ENCODE measurements at places on chromosomes 7 and 10. TPM values are rescaled to one million over a fixed set of nuclear protein-coding genes. Genes with fewer than 3 reads are reported as not detected.

The PLAU gene
- 1.1 TPM for total RNA-seq

The LAMB4 gene
- total RNA-seq, result not detected

The FAM170B gene
- total RNA-seq, result not detected

The NACAD gene
- 0.20 TPM for total RNA-seq

The STEAP1 gene
- total RNA-seq, result not detected

The PWWP2B gene
- 15.3 TPM for total RNA-seq

The ZNF117 gene
- 3.0 TPM for total RNA-seq

The PILRA gene
- 3.9 TPM for total RNA-seq

The POLR2J2 gene
- total RNA-seq, result 70.3 TPM

The NRG3 gene
- not detected for total RNA-seq

The CARD11 gene
- total RNA-seq, result 105 TPM

The FAM13C gene
- total RNA-seq, result not detected

The POLR3A gene
- total RNA-seq, result 16.8 TPM

The TCF7L2 gene
- 6.0 TPM for total RNA-seq

GRCh38 chr7:154976844-154977243 is 26.1 kb downstream of the PAXIP1 start:
- no peak for DNase-seq

DNA sequence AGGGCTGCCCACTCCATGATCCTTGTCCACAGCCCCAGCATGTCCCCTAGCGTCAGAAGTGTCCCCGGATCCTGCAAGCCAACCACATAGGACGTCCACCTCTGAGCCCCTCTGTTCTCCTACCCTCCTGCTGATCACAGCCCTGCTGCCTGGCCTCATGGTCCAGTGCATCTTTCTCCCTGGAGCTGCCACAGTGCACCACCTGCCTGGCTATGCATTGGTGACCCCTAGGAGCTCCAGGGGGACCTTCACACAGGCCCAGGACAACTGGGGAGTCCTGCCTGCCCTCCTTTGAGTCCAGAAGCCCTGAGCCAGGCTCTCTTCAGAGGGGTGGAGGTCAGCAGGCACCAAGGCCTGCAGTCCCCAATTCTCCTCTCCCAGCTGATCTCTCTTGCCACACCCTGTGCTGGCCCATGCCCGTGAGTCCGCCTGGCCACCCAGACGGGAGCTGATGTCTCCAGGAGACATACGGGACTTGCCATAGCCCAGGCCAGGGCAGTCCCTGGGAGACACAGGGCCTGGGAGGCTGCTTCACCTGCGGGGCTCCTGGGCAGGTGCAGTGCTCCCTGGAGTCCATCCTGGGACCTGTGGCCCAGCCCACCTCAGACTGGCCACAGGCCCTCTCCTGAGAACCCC is 77.4 kb upstream of the RET start:
- DNase-seq, result no peak

GRCh38 chr7:138563808-138564207 is 103.7 kb downstream of the TRIM24 start:
- no peak for DNase-seq

DNA sequence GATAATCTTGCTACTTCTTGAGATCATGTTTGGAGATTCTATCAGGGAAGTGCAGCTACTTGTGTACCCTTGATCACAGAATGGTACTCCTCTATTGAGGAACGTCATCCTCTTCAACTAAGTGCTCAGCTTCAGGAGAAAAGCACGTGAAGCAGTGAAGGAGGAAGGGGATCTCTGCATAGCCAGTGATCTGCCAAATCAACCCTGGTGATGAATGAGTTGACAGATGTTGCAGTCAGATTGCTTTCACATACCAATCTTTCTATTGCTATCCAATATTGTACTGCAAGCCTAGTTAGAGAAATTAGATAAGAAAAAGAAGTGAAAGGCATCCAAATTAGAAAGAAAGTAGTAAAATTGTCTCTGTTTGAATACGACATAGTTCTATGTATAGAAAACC is 309.4 kb downstream of the TWIST1 start:
- DNase-seq, result no peak

DNA sequence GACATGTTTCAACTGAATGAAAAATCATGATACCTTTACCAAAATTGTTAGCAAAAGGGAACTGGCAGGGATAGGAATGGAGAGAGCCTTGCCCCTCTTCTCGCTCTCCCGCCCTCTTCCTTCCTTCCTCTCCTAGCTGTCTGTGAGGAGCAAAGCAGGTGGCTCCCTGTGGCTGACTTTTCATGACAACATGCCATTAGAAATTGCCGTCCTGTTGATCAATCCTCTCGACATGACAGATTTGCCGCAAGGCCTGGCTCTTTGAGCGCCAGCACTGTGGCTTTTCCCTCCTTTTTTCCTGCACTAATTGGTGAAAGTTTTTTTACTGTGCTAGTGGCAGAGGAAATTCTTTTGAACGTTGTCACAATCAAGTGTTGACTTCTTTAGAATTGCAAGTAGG is 171.1 kb downstream of the TCF7L2 start:
- DNase-seq, result no peak

DNA sequence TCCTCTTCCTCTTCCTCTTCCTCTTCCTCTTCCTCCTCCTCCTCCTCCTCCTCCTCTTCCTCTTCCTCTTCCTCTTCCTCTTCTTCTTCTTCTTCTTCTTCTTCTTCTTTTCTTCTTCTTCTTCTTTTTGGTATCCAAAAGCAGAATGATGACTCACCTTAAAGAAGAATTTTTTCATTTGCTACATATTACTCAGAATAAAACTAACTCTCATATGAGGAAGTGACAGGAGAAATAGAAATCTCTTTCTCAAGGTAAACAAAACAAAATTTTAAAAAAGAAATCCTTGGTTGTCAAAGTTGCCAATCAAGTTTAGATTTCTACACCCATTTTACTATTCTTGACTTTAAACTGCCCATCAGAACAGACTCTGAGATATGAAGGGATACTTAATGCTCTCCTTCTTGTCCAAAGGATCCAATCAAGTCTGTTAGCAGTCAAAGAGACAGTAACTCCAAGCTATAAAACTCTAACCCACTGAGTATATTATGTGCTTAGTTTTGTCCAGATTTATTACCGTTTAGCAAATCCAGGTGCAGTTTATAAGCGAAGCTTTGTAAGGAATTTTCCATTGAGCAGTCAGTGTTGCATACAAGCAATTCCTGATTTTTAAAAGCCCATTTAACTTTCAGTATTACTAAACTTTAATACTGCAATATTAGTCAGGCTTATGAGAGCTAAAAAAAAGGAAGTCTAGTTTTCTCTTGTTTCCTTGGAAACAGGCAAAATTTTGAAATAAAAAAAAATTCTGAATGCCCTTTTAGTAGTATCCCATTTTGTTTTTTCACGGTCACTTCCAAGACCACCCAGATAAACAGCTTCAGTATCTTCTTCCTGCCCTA is 43.1 kb upstream of the SNX13 start:
- DNase-seq, result no peak

GRCh38 chr10:29804025-29804852 is 169.5 kb upstream of the SVIL start:
- no peak for DNase-seq

GRCh38 chr10:131723297-131724168 is 177.3 kb upstream of the PPP2R2D start:
- DNase-seq, result no peak

DNA sequence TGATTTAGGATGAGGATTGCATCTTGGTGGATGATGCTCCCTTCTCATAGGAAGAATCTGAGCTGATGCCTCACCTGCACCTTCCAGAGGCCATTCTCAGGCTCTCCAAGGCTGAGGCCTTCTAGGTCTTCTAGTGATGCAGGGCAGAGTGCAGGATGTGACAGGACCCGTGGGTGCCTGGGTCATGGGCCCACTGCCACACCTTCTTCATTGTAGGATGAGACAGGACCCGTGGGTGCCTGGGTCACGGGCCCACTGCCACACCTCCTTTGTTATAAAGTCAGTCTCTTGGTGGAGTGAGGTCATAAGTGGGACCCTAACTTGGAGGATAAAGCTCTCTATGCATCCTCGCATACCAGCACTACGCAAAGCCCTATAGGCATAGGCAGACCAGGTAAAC is 109.9 kb upstream of the TCERG1L start:
- no peak for DNase-seq

- no peak for DNase-seq
Measured at GRCh38 chr10:3261921-3262320, 89.3 kb upstream of the PITRM1 start.

DNA sequence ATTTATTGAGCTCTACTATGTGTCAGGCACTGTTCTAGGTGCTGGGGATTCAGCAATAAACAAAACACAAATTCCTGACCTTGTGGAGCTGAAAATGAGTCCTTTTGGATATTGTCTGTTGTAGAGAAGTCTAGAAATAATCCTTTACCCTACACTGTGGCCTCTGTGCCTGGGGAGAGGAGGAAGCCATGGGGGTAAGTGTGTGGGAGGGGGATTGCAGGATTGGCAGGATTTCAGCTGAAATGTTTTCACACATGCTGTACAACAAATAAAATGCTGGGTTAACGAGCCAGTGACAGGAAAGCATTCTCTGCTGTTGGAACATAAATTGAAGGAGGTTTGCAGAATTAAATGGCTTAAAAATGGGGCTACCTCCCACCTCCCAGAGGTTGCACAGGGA is 189.4 kb downstream of the FANK1 start:
- DNase-seq, result no peak

DNA sequence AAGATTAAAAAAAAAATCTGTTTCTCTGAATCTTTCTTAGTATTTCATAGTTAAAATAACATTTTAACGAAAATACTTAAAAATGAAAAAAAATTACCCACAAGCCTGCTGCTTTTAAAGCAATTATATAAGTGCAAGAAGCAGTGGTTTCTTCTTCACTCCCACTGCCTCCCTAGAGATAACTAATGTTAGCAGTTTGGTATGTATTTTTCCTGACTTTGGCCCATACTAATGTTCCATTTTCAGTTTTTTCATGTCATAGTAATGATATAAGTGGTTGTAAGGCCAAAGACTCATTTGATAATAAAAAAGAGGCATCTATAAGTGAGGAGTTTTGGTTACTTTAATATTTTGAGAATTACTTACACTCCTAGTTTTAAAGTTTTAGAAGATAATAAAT is 24.3 kb upstream of the LAMB1 start:
- DNase-seq, result no peak

DNA sequence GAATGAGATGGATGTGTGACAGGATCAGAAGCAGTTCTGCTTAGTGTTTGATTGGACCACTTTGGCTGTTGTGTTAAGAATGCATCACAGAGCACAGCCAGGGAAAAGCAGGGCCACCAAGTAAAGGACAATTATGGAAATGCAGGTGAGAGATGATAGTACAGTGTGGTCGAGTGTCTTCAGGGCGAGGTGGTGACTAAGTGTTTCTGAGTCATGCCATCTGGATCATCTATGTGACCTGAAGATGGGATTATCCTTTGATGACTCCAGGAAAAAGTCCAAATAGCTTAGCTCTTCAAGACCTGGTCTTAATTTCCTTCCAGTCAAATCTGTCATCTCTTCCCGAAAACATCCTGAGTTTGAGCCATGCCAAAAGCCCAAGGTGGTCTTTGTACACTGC is 523.2 kb upstream of the IGFBP3 start:
- no peak for DNase-seq

DNA sequence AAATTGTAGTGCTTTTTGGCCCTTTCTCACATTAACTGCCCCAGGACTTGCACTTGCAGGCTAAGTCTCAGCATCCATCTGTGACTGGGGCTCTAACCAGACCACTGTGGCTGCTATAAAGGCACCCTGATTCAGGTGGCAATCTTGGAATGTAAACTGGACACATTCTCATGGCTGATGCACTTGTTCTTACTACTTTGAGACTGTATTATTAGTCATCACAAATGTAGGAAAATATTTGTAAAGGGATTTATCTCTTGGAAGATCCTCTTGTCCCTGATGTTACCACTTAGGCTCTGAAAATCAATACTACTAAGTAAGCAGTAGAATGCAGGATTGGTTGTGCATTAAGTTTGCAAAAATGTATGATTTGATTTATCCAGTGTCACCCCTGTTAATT is 25.0 kb downstream of the PDE1C start:
- no peak for DNase-seq

- no peak for DNase-seq
Measured at GRCh38 chr10:43667317-43667731, 18.6 kb upstream of the ZNF32 start.

- no peak for DNase-seq
Measured at GRCh38 chr7:7438851-7439250, 96.8 kb downstream of the COL28A1 start.

DNA sequence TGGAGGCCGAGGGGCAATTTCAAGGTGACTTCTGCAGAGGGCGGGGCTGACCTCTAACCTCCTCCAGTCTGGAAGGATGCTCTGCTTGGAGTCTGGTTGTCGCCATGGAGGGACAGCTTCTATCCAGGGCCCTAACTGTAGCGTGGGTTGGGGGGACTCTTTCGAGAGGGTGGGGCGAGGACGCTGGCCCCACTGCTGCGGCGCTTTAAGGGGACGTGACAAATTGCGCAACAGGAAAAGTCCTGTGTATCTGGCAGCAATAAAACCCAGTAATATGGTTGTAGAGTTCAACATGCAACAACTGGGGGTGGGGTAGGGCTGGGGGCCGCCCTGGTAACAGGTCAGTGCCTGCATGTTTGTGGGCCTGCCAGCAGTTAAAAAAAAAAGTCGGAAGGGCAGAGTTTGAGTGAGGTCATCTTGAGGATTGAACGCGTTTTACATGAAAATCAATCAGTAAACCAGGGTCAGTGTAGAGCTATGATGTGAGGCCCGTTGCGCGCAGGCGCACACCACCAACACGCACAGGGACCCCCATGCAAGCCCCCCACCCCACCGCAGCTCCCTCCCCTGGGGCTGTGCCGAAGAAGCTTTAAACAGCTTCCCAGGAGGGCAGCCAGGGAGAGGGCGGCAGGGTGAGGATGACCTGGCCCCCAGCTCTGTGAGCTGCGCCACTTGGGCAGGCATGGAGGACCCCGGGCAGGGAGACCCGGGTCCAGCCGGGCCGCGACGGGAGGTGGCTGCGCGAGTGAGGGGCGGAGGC is 4.3 kb downstream of the SHH start:
- no peak for DNase-seq

DNA sequence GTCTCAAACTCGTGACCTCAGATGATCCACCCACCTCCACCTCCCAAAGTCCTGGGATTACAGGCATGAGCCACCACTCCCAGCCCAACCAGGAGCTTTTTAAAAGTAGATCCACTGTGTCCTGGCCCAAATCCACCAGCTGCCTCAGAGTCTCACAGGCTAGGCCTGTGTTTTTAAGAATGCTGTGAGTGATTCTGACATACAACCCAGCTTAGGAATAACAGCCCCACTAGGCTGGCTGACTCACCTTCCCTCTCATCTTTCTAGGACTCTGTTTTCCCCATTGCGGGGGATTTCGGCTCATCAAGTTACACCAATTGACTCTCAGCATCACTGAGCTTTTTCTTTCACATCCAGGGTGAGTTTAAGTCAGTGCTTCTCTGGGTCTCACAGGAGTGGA is 207.6 kb downstream of the SKIDA1 start:
- DNase-seq, result no peak

- DNase-seq, result no peak
Measured at GRCh38 chr7:84841809-84842208, 345.0 kb downstream of the SEMA3D start.

- DNase-seq, result no peak
Measured at GRCh38 chr7:128103498-128104107, 72.4 kb upstream of the LRRC4 start.

- no peak for DNase-seq
Measured at GRCh38 chr10:62248465-62248864, 20.2 kb downstream of the RTKN2 start.

GRCh38 chr10:25191162-25191895 is 16.5 kb downstream of the GPR158 start:
- DNase-seq, result no peak

- DNase-seq, result no peak
Measured at GRCh38 chr7:134329614-134330346, 13.1 kb upstream of the SLC35B4 start.

- DNase-seq, result no peak
Measured at GRCh38 chr10:112562122-112562521, 115.1 kb downstream of the VTI1A start.
